Thoracic aorta (tissue), 2 donors: ENCODE measurements at places on chromosomes 11 and 22. TPM values are rescaled to one million over a fixed set of nuclear protein-coding genes. Genes with fewer than 3 reads are reported as not detected.

DNA sequence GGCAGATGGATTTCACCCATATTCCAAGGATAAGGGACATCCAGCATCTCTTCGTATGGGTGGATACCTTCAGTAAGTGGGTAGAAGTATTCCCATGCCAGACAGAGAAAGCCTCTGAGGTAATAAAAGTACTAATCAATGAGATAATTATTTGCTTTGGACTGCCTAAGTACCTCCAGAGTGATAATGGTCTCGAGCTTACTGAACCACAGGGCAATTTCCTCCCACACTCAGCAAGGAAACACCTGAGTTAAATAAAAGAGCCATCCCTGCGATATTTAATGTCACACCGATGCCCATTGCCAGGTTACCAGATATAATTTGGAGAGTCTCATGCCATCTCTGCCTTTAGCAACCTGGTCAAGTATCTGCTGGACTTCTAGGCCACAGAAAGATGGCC lies 70.6 kb upstream of the MPEG1 start:
- no peaks in the 10 kb centered on the region for H3K4me1 ChIP-seq
- H3K36me3 ChIP-seq = no peaks in the 10 kb centered on the region
- no peak overlapping the region for H3K4me3 ChIP-seq
- H3K27me3 ChIP-seq = no peaks in the 10 kb centered on the region
- no peak for DNase-seq

DNA sequence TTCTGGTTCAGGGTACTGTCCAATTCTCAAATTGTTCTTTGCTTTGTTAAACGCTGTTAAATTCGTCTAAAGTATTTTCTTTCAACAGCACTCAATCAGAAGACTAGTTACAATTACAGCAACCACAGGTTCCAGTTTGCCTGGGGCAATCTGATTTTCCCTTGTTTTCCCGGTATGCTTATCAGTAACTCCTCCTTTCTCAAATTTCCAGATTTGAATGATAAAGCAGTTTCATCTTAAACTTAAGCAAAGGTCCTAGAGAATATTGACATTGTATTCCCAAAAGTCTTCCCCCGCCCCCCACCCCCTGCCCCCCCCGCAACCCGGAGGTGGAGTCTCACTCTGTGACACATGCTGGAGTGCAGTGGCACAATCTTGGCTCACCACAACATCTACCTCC lies 10.5 kb upstream of the USP28 start:
- H3K4me1 ChIP-seq = no peaks in the 10 kb centered on the region
- H3K4me3 ChIP-seq = no peak overlapping the region
- DNase-seq = no peak
- no peak overlapping the region for H3K27ac ChIP-seq
- H3K36me3 ChIP-seq = no peaks in the 10 kb centered on the region

DNA sequence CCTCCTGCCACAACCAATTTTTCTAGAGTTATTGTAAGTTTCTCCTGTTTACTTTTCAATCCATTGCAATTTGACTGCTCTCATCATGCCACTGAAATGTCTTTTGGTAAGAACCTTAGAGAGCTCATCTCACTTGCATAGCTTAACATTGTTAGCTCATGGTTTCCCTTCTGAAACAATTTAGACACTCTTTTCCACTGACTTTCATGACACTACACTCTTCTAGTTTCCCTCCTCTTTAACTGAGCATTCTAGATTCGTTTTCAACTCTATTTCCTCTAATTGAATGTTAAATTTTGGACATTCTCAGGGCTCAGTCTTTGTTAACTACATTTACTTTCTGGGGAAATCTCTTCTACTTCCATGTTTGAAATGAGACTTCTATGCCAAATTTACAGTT lies 369.1 kb downstream of the JRKL start:
- H3K27ac ChIP-seq = no peak overlapping the region
- no peak overlapping the region for H3K4me3 ChIP-seq
- H3K27me3 ChIP-seq = no peaks in the 10 kb centered on the region
- no peaks in the 10 kb centered on the region for H3K4me1 ChIP-seq
- no peak for DNase-seq

DNA sequence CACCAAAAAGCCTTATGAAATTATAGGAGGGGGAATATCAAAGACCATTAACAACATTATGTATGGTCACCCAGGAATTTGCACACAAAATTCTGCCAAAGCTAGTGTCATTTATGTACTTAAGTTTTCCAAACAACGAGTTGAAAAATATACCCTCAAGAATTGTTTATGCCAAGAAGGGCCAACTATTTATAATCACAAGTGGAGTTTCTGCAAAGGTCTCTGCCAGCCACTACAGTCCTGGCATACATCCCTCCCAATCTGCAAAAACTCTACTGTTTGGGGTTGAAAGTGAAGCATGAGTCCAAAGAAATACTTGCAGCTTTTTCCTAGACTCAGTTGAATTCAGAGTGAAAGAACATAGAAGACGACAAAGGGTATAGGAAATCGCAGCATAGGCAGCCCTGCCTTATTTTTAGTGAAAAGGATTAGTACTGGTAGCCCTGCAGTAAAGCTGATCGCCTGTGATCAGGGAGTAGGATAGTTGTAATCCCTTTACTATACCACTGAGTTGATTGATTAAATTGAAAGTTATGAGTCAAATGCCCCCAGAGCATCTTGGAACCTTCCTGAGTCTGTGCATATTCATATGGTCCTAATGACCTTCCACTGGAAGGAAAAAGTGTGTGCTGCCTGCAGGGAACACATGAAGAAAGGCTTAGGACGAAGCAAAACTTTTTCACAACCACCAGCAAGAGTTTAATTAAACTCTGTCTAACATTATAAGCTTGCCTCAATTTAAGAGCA lies 144.0 kb downstream of the SPON1 start:
- no peak overlapping the region for H3K4me3 ChIP-seq
- no peak for DNase-seq
- no peaks in the 10 kb centered on the region for H3K36me3 ChIP-seq
- no peaks in the 10 kb centered on the region for H3K27me3 ChIP-seq

FAM83F gene
- under 0.01 TPM for total RNA-seq
